ENCODE measurements at places on chromosomes 2 and 18.

- no peak for DNase-seq
Measured at GRCh38 chr2:111239581-111240249, 119.0 kb downstream of the BCL2L11 start.

- no peak for DNase-seq
Measured at GRCh38 chr2:197122821-197123220, 187.8 kb downstream of the ANKRD44 start.

GRCh38 chr18:73563901-73564472, 583.6 kb downstream of the FBXO15 start:
- DNase-seq = no peak

DNA sequence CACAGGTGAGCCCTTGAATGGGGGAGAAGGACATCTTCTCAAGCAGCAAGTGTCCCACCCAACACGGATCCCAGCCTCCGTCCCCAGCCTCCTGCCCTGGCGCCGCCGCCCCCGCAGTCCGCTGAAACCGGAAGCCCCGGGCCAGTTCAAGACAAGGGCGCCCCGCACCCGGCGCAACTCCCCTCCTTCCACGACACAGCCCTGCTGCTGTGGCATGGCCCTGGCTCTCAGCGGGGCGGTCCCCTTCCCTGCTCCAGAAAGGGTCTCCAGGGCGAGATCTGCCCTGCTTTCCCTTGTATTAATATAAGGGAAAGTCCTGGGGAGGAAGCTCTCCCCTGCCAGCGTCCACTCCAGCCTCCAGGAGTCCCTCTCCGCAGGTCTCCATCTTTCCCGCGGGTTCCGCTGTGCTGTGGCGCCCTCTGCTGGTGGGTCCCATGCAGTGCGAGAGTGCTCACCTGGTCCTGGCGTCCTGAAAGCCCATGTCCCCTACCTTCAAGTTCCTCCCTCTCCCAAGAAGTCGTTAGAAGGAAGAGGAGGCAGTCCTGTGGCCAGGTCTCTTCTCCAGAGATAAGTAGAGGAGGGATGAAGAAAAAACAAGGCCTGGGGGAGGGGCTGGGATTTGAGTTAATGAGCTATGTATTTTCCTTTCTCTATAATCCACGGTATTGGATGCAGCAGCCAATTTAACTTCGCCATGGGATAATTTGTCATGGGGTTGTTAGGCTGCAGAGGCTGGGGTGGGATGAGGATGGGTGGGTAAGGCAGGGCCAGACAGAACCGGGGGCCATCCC, 176.0 kb downstream of the SMAD2 start:
- DNase-seq = no peak

GRCh38 chr2:118047380-118047826, 33.5 kb upstream of the CCDC93 start:
- DNase-seq = no peak

GRCh38 chr2:118670276-118670675, 177.2 kb downstream of the EN1 start:
- DNase-seq = no peak

- DNase-seq = no peak
Measured at GRCh38 chr2:30684996-30685395, 122.2 kb downstream of the CAPN13 start.

- no peak for DNase-seq
Measured at GRCh38 chr2:176763851-176764404, 448.7 kb upstream of the HNRNPA3 start.

- no peak for DNase-seq
Measured at GRCh38 chr2:190446193-190446592, 38.0 kb downstream of the MFSD6 start.

GRCh38 chr2:152583512-152584229, 133.6 kb downstream of the PRPF40A start:
- DNase-seq = no peak

GRCh38 chr2:150129921-150130575, 357.4 kb downstream of the RND3 start:
- DNase-seq = no peak

Data from cortex of kidney (tissue), 1 donor.